MG63 (cell line): ENCODE measurements at places on chromosomes 6 and 20. TPM values are rescaled to one million over a fixed set of nuclear protein-coding genes. Genes with fewer than 3 reads are reported as not detected.

Gene TREML1
- total RNA-seq, result not detected in 2 replicates

Gene DNAAF9
- total RNA-seq, result 0.86 and 1.9 TPM in 2 replicates

DNA sequence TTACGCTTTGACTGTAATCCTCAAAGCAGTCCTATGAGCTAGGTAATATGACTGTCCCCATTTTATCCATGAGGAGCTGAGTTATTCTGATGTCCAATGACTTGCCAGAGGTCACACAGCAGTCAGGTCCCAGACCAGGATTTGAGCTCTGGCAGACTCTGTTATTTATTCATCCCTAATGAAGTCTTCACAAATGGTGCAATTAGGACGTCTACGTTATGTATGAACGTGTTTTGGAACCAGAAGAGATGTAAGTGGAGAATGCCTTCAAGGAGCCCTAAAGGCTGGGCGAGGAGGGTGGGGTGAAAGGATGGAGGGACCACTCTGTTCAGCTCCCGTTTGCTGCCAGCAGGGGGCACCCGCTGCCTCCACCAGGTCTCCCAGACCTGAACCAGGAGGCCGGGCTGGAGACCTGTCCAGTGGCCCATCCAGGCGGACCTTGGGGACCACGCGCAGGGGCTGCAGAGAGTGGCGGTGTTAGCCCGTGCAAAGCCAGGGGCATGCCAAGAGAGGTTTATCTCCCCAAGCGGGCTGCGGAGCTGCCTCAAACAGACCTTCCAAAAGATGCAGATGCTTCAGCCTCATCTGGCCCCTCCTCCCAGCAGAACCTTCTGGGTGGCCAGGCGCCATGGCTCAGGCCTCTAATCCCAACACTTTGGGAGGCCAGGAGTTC is 15.2 kb upstream of the ZNF335 start:
- peak; percentile 74 for DNase-seq

DNA sequence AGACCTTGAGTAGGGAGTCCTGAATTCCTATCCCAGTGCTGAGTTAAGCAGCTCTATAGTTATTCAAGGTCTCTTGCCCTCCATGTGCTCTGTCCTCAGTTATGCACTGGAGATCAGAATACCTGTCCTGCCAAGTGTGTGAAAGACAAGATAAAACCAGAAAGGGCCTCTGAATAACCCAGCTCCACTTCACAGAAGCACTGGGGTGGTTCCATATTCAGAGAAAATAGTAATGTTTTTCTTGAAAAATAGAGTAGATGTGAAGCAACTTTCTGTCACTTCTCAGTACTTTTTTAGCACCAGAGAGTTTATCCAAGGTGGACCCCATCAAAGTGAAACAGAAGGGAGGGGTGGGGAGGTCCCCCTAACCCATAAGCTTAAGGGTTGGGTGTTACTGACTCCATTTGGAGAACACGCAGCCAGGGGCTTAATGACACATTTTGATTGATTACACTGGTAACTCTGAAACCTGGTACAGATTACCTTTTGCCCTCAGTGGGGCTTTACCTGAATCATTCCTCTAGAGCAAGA is 509.8 kb upstream of the JARID2 start:
- no peak for DNase-seq

DNA sequence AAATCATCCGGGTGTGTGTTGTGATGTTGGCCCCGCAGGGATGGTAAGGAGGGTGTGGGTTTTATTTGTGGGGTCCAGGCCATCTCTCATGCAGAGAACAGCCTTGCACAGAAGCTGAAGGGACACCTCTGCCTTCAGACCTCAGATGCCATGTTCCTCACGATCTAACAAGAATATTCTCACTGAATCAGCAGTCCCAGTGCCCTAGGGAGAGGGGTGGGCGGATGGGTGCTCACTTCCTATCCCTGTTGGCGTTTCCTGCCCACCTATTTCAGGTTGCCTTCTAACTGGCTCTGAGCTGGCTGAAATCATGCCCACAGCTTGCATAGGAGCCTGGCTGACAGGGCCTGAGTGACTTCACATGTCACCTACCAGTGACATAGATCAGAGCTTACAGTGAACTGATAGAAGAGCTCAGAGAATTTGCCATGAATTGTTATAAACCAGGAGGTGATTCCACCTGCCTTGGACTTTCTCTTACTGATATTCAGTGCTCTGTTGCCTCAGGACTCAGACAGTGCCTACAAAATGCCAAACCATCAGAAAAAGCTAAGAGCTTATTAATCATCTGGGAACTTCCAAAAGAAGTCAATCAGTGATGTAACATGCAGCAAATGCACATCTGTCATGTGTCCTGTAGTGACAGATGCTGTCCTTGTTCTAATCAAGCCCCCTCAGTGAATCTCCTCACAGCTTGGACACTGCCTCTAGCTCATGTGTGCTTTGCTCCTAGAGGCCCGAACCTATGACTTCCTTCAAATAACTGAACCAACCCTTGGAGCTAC is 285.8 kb upstream of the PRND start:
- no peak for DNase-seq

Gene ACSS1
- total RNA-seq, result 0.10 TPM in 1 of 2 replicates, not detected in the other

DNA sequence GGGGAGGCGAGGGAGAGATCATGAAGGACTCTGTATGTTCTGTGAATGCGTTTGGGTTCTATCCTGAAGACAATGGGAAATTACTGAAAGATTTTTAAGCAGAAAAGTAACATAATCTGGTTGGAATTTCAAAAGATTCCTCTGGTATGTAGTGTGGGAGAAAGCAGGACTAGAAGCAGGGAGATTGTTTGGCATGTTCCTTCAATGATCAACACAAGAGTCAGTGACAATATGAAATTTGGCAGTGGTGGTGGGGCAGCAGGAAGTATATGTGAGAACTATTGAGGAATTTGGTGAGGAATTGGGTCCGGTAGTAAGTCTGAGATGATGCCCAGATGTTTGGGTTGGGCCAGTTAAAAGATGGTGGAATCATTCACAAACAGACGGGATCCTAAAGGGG is 348.7 kb downstream of the CD83 start:
- DNase-seq, result peak; percentile 71

DNA sequence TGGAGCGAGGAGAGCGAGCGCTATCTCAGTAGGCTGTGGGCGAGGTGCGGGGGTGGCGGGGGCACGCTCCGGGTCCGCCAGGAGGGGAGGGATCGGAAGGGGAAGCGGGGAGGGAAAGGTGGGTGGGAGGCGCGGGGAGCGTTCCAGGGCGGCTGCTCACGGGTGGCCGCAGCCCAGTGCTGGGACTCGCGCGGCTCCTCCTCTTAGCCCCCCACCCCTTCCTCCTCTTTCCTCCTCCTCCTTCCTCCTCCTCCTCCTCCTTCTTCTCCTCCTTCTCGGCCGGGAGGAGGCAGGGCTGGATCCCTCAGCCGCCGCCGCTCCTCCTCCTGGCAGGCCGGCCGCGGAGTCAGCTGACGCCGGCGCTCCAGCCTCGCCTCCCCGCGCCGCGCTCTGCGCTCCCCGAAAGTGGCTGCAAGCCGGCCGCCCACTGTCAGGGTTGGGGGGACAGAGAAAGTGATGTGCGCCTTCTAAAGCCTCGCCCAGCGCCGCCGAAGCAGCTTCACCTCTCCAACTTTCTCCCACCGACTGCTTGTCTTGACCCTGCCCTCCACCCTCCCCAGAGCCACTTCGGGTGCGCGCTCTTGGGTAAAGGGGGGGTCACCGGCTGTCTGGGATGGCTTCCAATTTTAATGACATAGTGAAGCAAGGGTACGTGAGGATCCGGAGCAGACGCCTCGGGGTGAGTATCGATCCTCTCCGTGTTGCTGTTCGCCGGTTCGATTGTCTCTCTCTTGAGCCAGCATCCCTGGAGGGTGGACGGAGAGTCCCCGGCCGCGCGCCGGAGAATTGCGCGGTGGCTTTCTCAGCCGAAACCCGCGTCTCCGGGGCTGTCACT is at the start of gene DOK5:
Gene DOK5 (plus strand): TSS at position 260 of the 835 bp plus-strand sequence. CDS start 354 bp downstream, at position 614.
- peak; percentile 67 for DNase-seq

DNA sequence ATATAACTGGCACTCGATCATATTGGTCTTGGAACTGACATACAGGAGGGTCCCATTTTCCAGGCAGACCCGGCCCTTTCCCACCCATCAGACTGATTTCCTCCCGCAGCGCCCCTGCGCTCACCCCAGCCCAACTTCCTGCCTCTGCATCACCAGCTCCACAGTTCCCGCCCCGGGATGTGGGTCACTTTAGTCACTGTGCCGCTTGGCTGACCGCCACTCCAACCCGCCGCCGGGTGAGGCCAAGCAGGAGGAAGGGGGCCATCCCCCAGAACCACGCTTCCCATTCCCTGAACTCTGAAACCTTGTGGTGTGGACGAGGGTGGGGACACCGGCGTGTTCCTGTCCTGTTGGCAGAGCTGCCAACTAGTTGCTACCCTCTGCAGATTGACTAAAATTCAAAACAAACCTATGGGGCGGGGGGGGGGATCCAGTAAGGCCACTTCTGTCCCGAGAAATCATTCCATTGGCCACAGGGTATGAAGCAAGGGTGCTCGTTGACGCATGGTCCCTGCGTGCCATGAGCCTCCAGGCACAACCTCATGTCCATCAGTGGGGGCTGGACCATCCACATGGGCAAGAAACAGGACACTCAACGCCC is 12.3 kb downstream of the TGM2 start:
- peak; percentile 72 for DNase-seq

Gene C6orf58
- not detected in 2 replicates for total RNA-seq

DNA sequence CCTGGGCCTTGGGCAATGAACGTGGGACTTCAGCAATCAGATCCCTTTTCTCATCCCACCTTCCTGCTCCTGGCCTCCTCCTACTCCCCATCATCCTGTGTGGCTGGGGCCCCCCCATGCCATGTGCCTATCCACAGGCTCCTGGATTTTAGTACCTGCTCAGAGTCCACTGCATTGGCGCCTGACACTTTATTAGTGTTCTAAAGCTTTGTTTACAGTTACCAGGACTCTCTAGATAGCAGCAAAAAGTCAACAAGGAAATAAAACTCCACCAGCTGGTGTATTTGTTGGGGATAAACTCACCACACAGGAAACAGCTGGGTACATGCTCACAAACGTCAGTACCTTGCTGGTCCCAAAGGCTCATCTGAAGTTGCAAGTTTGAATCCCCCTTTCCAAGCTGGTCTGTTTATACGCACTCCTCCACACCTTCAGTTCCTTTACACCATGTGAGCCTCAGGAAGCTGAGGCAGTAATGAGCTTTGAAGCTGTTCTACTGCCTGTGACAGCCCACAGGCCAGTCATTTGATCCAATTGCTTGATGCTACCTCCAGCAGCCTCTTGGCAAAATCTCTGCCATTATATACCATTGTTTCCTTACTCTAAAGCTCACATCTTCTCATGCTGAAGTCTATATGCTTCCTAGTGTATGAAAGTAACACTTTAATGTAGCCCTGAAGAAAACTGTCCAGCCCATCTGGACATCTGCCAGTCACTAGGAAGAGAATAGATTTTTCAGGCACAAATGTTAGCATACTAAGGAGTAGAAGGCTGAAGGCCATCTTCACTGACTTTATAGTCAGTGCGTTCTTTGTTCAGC is 76.6 kb downstream of the ANKEF1 start:
- no peak for DNase-seq

Gene SALL4
- not detected in 2 replicates for total RNA-seq

- no peak for DNase-seq
Observed at GRCh38 chr6:14353798-14354197, 236.2 kb downstream of the CD83 start.

Gene KCNG1
- 65.9 and 68.9 TPM in 2 replicates for total RNA-seq

- DNase-seq, result peak; percentile 62
Observed at GRCh38 chr20:47610247-47610944, 108.7 kb downstream of the NCOA3 start.
